Camera-type eye (tissue), 1 donor: ENCODE measurements at places on chromosomes 6 and 20. TPM values are rescaled to one million over a fixed set of nuclear protein-coding genes. Genes with fewer than 3 reads are reported as not detected.

Gene JPH2
- total RNA-seq: 14.8 TPM

Gene KCNK15
- 1.4 TPM for total RNA-seq

Gene CAGE1
- total RNA-seq: not detected

Gene SLC35F1
- 51.7 TPM for total RNA-seq

Gene RAD21L1
- total RNA-seq: 0.38 TPM

Gene AGER
- 2.6 TPM for total RNA-seq

Gene KCNB1
- total RNA-seq: 21.7 TPM

Gene RUNX2
- total RNA-seq: 5.1 TPM

Gene WFDC6
- not detected for total RNA-seq

Gene FLOT1
- total RNA-seq: 68.1 TPM

Gene NR2E1
- total RNA-seq: 48.3 TPM

Gene BPIFB1
- not detected for total RNA-seq

Gene RSPH9
- 1.7 TPM for total RNA-seq
